ENCODE measurements at places on chromosomes 3 and 15.
A peak's percentile ranks its signal among the peaks of the same experiment; 100 is the strongest.

DNA sequence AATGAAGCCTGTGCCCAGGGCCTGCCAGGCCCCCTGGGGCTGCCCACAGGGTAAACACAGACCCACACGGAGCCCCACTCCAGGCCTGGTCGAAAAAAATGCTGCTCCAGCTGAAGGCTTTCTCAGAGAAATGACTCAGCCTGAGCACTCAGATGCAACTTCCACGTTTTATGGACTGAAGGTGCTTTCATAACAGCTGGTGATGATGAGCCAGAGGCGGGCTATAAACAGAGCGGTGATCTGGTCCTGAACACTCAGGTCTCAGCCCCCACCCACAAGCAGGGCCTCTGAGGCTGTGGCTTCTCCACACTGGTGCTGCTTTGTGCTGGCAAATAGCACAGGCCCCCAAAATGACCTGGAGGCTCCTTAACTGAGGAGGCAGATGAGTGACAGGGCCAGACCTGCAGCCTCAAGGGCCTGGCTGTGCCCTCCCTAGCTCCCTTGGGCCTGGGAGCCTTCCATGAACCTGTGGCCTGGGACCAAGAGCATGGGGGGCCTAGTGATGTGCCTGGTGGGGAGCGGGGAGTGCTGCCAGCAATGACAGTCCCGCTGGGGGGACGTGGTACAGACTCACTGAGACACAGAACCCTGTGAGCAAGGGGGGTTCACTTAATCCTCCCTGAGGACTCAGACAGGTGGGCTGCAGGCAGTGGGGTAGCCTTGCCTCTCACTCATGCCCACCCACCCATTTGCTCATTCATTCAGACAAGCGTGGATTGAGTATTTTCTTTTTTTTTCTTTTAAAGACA, 23.0 kb upstream of the FURIN start:
- no peak for DNase-seq

- no peak for DNase-seq
Observed at GRCh38 chr3:115835946-115836345, 212.6 kb downstream of the GAP43 start.

DNA sequence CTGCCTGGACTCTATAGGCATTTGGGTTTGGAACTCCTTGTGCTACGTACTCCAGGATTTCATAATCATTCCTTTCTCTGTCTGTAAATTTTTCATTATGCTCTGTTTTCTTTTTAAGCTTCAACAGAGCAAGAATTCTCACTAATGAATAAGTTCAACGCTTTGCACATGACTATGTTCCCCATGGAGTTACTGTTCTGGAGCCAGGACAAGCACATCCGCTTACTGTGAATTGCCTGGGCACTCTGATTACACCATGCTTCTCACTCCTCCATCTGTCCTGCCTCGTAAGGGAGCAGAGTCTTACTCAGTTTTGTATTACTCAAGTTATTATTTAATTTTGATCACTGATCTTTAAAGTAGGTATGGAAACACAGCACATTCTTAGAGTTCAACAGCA, 472.7 kb downstream of the RAP2B start:
- DNase-seq = no peak

DNA sequence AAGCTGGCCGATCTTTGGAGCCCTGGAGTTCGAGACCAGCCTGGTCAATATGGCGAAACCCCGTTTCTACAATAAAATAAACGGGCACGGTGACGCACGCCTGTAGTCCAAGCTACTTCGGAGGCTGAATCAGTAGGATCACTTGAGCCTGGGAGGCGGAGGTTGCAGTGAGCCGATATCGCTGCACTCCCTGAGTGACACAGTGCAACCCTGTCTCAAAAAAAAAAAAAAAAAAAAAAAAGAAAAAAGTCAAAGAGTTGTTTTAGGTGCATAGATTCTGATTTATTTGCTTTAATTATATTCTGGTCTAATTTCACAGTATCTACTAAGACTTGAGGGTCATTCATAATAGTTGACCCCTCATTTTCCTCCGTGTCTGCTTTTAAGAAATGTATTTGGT, 1.7 kb downstream of the ARL13B start:
- no peak for DNase-seq

- DNase-seq = no peak
Observed at GRCh38 chr15:76274226-76274625, 37.0 kb downstream of the ETFA start.

DNA sequence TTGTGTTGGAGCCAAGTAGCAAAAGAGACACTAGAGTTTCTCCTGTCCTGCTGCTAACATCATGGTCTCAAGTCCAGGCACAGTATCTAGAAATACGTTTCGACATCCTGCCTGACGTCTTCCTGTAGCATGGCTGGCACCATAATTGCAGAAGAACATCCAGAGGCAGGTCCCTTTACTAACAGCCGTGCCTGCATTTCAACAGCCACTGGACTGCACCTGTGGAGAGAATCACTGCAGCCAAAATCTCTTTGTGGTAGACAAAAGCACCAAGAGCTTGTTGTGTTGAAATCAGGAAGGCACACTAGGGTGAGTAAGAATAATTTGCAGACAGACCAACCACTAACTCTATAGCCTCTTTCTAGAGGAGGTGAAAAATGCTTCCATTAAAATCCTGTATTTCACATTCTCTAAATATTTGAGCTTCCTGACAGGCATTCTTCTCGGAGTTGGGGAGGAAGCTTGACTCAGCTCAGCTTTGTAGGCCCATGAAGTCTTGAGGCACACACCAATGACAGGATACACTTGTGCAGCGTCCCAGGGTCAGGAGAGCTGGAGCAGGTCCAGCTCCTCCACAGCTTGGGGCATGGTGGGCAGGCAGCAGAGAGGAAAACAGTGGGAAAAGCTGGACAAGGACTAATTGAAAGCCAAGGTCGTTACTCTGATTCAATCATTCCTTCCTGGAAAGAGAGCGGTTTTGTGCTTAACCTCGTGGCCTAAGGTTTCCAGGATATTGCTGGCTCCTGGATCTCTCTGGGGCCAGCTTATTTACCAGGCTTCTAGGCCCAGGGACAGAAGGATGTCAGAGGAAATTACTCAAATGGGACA, 244.9 kb downstream of the FAM43A start:
- DNase-seq = no peak

DNA sequence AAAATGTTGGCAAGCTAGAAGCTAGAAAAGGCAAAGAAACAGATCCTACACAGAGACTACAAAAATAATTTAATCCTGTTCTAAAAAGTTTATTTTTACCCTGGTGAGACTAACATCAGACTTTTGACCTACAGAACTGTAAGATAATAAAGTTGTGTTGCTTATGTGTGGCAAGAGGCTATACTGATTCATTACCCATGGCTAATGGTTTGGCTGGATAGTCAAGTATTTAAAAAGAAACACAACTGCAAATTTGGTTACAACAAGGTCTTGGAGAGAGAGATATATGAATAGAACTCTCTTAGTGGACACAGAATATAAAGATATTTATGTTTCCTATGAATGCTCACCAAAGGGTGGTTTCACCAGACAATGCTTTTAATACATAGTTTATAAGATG, 364.2 kb upstream of the PLSCR5 start:
- no peak for DNase-seq

DNA sequence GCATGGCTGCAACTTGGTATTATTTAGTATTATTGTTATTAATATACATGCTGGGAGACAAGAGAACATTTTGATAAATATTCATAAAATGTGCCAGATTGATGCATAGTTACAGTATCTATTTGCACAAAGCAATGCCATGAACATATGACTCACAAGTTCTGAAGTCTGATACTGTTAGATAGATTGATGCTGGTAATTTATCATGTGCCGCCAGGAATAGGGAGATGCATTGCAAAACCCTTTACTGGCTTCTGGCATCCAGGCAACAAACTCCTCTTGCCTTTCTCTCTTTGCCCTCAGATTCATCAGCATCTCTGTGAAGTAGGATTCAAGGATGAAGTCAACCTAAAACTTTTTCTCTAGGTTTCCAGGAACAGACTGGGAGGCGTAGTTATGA, 41.0 kb upstream of the SLC25A26 start:
- DNase-seq = no peak

DNA sequence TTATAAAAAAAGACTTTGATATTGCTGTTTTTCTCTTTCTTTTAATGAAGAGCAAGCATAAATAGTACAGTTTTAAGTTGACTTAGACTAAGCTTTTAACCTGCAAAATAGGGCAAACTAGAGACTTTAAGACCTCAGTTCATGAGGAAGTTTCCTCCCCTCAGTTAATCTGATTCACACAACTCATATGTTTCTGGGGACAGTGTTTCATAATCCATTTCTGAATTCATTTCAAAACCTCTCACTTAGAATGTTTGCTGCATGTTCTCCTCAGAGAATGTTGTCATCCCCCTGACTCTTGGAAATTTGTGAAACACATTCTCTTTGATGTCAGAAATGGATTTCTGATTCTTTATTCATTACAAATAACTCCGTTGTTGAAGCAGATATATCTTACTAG, 79.3 kb upstream of the SKOR1 start:
- no peak for DNase-seq

- DNase-seq = no peak
Observed at GRCh38 chr3:160440687-160441086, 8.9 kb downstream of the TRIM59 start.

- no peak for DNase-seq
Observed at GRCh38 chr3:108297647-108298046, 1.3 kb downstream of the HHLA2 start.

DNA sequence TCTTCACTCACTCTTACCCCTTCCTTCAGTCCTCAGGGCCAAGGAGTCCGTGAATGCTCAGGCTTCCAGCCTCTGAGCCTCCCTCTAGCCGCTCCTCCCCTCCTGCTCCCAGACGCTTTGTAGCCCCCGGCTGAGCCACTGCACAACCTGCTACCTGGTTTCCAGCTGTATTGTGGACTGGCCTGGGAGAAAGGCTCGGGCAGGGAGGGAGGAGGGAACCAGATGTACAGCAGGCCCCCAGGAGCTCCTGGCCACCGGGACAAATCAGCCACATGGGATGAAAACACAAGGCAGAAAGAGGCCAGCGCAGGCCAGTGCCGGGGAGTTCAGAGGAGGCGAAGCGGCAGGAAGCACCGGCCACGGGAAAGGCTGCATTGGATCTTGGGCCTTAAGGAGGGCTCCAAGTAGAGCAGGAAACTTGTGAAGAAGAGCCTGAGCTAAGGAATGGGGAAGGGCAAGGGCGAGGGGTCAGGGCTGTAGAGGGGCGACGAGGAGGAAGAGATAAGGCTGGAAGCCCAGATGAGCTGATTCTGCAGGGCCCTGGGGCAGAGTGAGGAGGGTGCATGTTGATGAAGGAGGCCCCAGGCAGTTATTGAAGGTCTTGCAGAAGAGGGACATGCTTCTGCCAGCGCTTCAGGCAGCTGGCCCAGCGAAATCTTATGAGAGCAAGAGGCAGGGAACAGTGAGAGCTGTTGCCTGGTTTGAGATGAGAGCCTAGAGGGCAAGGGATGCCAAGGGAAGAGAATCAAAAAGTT, 14.3 kb downstream of the CPN2 start:
- no peak for DNase-seq

- no peak for DNase-seq
Observed at GRCh38 chr15:36734366-36734765, 154.9 kb downstream of the CDIN1 start.

DNA sequence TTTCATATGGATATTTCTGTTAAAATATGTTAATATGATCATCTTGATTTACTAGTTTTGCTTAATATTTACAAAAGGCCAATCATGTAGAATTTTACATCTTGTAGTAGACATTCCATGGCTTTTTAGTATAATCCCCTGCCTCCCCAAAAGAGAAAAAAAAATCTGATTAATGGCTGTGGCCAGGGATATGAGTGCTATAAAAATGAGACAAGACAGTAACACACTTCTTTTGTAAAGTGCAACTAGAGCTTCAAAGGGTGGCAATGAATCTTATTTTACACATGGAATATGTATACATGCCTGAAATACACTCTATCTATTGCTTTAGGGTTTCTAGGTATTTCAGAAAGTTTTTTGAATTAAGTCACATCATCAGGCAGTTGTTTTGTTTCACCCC, 112.2 kb upstream of the NANOGP8 start:
- DNase-seq = no peak

GRCh38 chr3:122892118-122892960, 97.5 kb downstream of the SLC49A4 start:
- no peak for DNase-seq

DNA sequence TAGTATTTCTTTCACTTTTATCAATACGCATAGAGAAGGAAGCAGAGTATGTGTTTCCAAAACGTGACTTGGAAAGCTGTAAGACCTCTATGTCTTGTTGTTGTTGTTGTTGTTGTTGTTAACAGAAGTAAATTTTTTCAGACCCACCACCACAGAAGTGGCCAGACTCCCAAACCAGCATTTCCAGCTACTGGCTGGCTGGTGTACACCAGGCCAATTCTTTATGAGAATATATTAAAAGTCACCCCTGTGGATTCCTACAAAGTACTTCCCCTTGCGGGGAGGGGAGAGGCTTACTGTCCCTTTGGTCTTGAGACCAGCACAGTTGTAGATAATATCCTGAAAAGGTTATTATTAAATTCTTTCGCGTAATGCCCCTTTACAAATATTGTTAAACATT, 1.6 kb upstream of the FOXP1 start:
- no peak for DNase-seq

GRCh38 chr3:143278721-143279120, 159.2 kb downstream of the CHST2 start:
- DNase-seq = no peak

DNA sequence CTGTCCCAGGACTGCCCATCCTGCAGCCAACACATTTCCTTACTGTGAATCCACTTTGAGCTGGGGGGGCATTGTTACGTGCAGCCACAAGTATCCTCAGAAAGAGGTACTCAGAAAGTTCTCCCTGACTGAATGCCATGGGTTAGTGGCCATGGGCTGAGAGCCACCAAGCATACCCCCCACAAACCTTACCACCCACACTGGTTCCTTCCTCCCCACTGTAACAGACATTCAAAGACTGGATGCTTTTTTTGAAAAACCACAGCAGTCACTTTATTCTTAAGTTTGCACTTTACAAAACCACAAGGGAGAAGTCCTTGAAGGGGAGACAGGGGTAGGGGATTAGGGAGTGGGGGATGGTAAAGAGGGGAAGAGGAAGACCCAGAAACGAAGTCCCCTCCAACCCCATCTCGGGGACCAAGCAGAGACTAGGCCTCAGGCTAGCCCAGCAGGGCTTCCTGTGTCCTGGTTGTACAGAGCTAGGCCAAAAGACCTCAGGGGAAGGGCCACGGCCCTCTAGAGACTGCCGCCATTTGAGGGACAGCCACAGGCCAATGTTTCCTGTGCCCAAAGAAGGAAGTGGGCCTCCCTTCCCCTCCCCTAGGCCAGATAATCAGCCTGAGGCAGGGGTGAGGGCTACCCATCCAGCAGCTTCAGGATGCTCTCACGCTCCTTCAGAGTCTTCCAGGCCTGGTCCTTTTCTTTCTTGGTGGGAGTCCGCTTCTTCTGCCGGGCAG, 10.1 kb upstream of the CAMK1 start:
- peak; percentile 39 for DNase-seq

- no peak for DNase-seq
Observed at GRCh38 chr3:155651489-155652218, 93.2 kb downstream of the PLCH1 start.

DNA sequence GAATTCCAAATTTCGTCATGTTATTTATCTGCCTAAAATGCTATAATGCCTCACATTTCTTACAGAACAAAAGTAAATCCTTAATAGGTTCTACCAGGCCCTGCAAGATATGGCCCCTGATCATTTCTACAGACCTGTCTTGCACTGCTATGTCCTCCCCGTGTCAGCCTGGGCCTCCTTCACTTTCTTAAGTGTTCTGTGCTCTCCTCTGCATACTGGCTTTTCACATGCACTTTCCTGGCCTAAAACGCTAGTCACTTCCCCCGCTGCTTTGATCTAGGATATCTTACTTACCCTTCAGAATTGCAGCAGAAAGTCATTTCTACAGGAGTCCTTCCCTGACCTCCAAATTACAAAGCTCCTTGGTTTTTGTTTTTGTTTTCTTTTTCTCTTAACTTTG, 551.3 kb downstream of the NSUN3 start:
- DNase-seq = no peak

GRCh38 chr15:64058279-64058678, 12.0 kb upstream of the DAPK2 start:
- DNase-seq = no peak

All from central memory CD4-positive, alpha-beta T cell (primary cell).